Airway epithelial cell (primary cell): ENCODE measurements at places on chromosomes 6 and 20. TPM values are rescaled to one million over a fixed set of nuclear protein-coding genes. Genes with fewer than 3 reads are reported as not detected.

SERPINB1 gene
- total RNA-seq: 203 and 299 TPM in 2 replicates

SLC52A3 gene
- 0.42 and 0.71 TPM in 2 replicates for total RNA-seq

SLC22A2 gene
- total RNA-seq: not detected in 2 replicates

SCRT2 gene
- not detected in 2 replicates for total RNA-seq

MAN1A1 gene
- 1.6 and 3.0 TPM in 2 replicates for total RNA-seq

C6orf141 gene
- 13.3 and 14.0 TPM in 2 replicates for total RNA-seq

CTAGE9 gene
- not detected in 2 replicates for total RNA-seq

MAK gene
- total RNA-seq: 0.07 TPM in 1 of 2 replicates, not detected in the other

C6orf163 gene
- total RNA-seq: 0.56 and 1.1 TPM in 2 replicates

CDC5L gene
- 16.7 and 17.0 TPM in 2 replicates for total RNA-seq

C2 gene
- total RNA-seq: 0.21 TPM in 1 of 2 replicates, not detected in the other

CTCFL gene
- not detected in 2 replicates for total RNA-seq

TAF4 gene
- total RNA-seq: 9.9 and 13.5 TPM in 2 replicates

KIF25 gene
- total RNA-seq: not detected in 2 replicates

CLDN20 gene
- 0.14 TPM in 1 of 2 replicates, not detected in the other for total RNA-seq

ABHD16B gene
- not detected in 2 replicates for total RNA-seq

TREML1 gene
- not detected in 2 replicates for total RNA-seq

LY6G6D gene
- not detected in 2 replicates for total RNA-seq

GLP1R gene
- not detected in 2 replicates for total RNA-seq

RSPH9 gene
- total RNA-seq: 0.14 and 0.23 TPM in 2 replicates

MYCT1 gene
- not detected in 2 replicates for total RNA-seq

SLC44A4 gene
- 4.2 and 7.5 TPM in 2 replicates for total RNA-seq

MCCD1 gene
- total RNA-seq: not detected in 2 replicates

PSORS1C2 gene
- 0.14 and 0.33 TPM in 2 replicates for total RNA-seq

STMND1 gene
- not detected in 2 replicates for total RNA-seq

LY86 gene
- total RNA-seq: not detected in 2 replicates

ESR1 gene
- 0.07 TPM in 1 of 2 replicates, not detected in the other for total RNA-seq

ULBP1 gene
- total RNA-seq: 0.05 and 0.28 TPM in 2 replicates

PTGIS gene
- total RNA-seq: not detected in 2 replicates

SMLR1 gene
- total RNA-seq: not detected in 2 replicates

EEF1A2 gene
- total RNA-seq: 2.3 and 3.2 TPM in 2 replicates

GNMT gene
- not detected in 2 replicates for total RNA-seq

RIPOR2 gene
- 0.21 TPM in 1 of 2 replicates, not detected in the other for total RNA-seq

TCF15 gene
- total RNA-seq: not detected in 2 replicates

PRL gene
- not detected in 2 replicates for total RNA-seq

SYCP2L gene
- total RNA-seq: 0.33 and 0.35 TPM in 2 replicates

SYNDIG1 gene
- total RNA-seq: not detected in 2 replicates

KHDC1L gene
- total RNA-seq: not detected in 2 replicates

FOXQ1 gene
- 4.7 and 7.7 TPM in 2 replicates for total RNA-seq

SS18L1 gene
- total RNA-seq: 6.0 and 10.2 TPM in 2 replicates

SNRNP48 gene
- total RNA-seq: 5.8 and 7.6 TPM in 2 replicates

RNF144B gene
- total RNA-seq: 32.5 and 38.2 TPM in 2 replicates

APOBEC2 gene
- 0.63 TPM in 1 of 2 replicates, not detected in the other for total RNA-seq

ARG1 gene
- total RNA-seq: not detected in 2 replicates

ADTRP gene
- total RNA-seq: 1.3 and 1.8 TPM in 2 replicates

ACTL10 gene
- total RNA-seq: 2.8 and 3.2 TPM in 2 replicates
